Stimulated activated CD8-positive, alpha-beta memory T cell treated with anti-CD3 and anti-CD28 coated beads, Interleukin-15, amount 100 ng/mL, for 1 hour (primary cell): ENCODE measurements at places on chromosomes 4 and X.

DNA sequence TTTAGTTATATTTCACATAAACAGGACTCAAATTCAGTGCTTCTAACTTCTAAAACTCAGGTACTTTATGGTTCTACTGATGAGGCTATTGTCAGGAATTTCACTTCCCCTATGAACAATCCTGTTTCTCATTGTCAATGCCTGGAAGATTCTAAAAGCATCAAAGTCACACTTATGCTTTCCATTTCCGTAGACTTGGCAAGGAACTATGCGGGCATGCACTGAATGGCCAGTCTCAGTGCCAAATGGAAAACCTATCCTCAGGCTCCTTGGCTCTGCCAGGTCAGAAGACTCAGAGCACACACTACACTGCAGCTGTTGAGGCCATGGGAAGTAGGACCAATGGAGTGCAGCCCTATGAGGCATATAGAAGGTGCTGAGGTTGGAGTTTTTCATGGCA is 97.0 kb upstream of the PTPN13 start:
- DNase-seq: no peak

- DNase-seq: no peak
These were observed 247.5 kb downstream of the GABRG1 start for GRCh38 chr4:45876235-45876890.

DNA sequence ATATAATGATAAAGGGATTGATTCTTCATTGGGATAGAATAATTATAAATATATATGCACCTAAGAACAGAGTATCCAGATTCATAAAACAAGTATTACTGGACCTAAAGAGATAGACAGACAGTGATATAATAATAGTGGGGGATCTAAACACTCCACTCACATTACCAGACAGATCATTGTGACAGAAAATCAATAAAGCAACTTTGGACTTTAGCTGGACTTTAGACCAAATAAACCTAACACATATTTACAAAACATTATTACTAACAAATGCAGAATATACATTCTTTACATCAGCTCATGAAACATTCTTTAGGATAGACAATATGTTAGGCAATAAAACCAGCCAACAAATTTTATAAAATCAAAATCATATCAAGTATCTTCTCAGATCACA is 14.6 kb downstream of the AGTR2 start:
- DNase-seq: no peak

DNA sequence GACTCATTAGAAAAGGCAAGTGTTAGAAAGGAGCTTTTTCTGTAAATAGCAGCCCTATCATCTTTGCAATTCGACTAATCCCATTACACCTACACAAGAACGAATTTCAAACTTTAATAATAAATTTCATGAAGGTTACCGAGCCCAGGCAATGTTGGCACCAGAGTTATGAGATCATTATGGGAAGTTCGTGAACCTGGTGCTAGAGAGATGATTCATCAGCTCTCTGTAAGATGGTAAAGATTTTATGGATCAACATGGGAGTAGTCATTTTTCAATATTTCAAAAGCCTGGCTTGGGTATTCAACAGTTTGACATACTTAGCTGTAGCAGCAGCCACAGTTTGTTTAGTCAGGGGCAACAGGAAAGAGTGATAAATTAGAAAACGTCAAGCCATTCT is 35.8 kb downstream of the AMELX start:
- DNase-seq: no peak

DNA sequence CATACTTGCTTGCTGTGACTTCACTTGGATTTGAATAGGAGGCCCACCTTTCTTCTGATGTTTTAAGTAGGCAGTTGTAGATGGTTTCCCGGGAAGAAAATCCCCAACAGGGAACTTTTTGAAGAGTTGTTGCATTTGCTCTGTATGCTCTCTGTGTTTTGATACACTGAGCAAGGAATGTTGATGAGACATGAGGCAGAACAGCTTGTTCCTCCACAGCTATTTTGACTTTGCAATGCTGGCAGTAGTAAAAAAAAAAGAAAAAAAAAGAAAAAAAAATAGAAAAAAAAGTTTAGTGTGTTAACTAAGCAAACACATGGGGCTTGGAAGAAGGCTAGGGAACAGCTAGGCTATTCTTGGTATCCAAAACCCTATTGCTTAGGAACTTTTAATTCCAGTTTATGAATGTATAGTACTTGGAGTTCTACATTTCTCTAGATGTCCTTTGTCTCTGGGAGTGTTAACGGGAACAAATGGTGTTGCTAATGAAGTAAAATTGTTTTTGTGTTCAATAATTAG is 23.4 kb upstream of the PAQR3 start:
- no peak for DNase-seq

- no peak for DNase-seq
These were observed 29.5 kb upstream of the FGFR3 start for GRCh38 chr4:1763550-1764080.

DNA sequence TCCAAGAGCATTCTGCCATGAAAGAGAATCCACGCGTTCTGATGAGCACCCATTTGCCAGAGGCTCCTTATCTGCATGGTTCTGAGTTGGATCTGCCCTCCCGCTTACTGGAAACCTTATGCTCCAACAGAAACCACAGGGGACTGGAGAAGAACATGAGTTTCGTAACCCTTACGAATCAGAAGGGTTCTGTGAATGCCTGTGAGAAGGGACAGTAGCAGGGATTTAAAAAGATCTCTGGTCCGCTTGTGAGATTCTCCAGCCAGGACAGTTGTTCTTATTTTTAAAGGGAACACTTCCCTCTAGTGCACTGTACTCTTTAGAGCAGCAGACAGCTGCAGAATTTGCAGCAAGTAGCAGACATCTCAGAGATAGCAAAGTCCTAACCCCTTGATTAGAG is 22.5 kb upstream of the CENPU start:
- no peak for DNase-seq

- no peak for DNase-seq
These were observed 58.2 kb upstream of the GPC4 start for GRCh38 chrX:133473451-133473850.

- no peak for DNase-seq
These were observed 279.5 kb downstream of the ANKRD50 start for GRCh38 chr4:124433044-124433443.

- no peak for DNase-seq
These were observed 16.4 kb downstream of the DOK7 start for GRCh38 chr4:3479358-3480101.

- DNase-seq: no peak
These were observed 1.8 kb upstream of the RENBP start for GRCh38 chrX:153945956-153946943.

- no peak for DNase-seq
These were observed 43.1 kb upstream of the AFF2 start for GRCh38 chrX:148457279-148457678.

GRCh38 chr4:95363559-95363925 is 185.2 kb downstream of the UNC5C start:
- DNase-seq: no peak

DNA sequence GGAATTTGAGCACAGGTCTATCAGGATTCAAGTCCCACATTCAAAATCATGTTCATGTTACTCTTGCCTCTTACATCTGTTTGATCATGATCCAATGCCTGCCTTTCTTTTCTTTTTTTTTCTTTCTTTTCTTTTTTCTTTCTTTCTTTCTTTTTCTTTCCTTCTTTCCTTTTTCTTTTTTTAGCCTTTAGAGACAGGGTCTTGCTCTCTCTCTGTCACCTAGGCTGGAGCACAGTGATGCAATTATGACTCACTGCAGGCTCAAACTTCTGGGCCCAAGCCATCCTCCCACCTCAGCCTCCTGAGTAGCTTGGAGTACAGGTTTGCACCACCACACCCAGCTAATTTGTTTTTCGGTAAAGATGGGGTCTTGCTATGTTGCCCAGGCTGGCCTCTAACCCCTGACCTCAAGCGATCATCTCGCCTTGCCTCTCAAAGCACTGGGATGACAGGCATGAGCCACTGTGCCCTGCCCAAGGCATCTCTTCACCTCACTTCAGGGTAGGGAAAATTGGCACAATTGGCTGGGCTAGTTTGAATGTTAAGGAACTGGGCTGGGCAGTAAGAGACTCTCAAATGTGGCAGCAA is 359.2 kb downstream of the FBXW7 start:
- no peak for DNase-seq

GRCh38 chr4:82500435-82501153 is 61.2 kb downstream of the TMEM150C start:
- no peak for DNase-seq

DNA sequence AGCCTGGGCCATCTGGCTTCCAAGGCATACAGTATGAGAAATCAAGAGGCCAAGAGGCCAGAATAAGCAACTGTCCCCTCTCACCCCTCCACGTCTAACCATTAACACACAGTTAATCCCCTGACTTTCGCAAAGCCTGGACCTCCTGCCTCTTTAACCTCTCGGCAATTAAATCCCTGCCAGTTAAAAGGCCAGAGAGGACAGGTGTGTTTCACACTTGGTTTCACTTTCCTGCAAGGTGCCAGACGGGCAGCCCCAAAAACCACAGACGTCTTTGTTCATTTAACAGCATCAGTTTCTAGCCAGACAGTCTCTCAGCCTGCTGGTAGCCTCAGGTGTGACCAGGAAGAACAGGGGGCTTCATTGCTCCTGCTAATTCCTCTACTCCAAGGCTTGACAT is 91.1 kb upstream of the KIT start:
- no peak for DNase-seq

DNA sequence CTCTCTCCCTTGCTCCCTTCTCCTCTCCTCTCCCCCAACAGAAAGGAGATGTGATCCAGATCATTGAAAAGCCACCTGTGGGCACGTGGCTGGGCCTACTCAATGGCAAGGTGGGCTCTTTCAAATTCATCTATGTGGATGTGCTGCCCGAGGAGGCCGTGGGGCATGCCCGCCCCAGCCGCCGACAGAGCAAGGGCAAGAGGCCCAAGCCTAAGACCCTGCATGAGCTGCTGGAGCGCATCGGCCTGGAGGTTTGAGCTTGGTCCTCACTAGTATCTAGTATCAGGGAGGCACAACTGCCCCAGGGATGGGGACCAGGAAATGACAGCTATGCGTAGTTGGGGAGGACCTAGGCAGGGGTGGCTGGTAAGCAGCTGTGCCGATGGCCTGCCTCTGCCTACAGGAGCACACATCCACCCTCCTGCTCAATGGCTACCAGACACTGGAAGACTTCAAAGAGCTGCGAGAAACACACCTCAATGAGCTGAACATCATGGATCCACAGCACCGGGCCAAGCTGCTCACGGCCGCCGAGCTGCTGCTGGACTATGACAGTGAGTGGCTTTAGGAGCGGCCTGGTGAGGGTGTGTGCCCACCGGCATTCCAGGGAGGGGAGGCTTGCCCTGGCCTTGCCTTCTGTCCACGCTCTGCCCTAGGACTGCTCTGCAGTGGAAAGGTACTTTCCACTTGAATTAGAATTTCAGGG is 13.0 kb downstream of the SASH3 start:
- no peak for DNase-seq

DNA sequence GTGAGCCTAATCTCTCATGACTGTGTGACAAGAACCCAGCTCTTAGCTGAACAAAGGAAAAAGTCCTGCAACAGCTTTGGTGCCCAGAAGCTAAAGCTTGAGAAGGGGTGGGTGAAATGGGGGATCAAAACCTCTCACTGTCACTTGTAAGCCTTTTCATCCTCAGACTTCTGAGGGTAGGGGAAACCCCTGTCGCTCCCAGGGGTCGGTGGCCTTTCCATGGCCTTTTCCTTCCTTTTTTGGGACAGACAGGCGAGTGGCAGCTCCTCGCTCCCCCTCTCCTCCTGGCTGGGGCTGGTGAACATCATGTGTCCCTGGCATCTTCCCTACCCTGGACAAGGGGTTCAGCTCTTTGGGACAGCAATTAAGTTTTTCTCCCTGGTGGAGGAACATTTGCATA is 78.2 kb downstream of the FAM47A start:
- no peak for DNase-seq

DNA sequence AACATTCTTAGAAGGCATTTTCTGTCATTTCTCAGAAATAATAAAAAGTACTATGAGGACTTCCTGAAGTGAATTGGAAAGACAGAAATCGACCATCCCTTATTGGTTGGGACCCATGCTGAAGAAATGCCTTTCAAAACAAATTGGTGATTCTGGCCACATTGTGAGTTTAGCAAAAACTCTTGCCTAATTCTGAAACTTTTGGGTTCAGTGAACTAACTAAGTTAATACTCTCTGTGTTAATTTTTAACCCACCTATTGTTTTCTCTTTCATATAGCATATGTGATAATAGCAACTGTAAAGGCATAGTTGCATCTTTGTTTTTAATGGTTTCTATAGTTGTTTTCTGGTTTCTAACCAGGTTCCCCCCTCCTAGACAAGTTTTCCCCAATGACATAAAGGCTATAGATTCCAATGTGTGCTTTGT is 129.3 kb upstream of the FAT1 start:
- DNase-seq: no peak
